ENCODE measurements at places on chromosomes 16 and 17. TPM values are rescaled to one million over a fixed set of nuclear protein-coding genes. Genes with fewer than 3 reads are reported as not detected.

DNA sequence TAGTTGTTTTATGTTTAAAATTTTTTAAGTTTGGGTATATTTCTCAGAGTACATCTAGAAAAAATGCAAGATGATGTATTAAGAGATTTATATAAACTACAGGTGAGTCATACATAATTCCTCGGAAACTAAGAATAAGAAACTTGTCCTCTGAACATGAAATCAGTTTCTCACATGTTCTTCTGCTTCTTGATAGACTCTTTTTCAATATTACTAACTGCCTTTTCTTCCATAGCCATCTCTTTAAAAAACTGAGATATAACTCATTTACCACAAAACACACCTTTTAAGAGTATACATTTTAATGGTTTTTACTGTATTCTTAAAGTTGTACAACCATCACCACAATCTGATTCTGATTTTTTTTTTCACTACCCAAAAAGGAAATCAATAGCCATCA is 238.4 kb upstream of the AXIN2 start:
- no peak for DNase-seq

DNA sequence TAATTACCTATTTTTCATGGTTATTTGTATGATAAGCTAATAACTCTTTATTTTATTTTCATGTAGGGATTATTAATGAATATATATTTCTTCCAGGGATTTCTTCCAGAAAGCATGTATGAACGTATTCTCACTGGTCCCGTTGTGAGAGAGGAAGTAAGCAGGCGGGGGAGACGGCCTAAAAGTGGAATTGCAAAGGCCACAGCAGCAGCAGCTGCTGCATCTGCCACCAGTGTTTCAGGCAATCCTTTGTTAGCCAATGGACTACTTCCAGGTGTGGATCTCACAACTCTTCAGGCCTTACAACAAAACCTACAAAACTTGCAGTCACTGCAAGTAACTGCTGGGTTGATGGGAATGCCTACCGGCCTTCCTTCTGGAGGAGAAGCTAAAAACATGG is 110.3 kb upstream of the RBL2 start:
- no peak for DNase-seq

GRCh38 chr16:22813223-22813947 is 577 bp upstream of the HS3ST2 start:
- DNase-seq: peak; percentile 47

DNA sequence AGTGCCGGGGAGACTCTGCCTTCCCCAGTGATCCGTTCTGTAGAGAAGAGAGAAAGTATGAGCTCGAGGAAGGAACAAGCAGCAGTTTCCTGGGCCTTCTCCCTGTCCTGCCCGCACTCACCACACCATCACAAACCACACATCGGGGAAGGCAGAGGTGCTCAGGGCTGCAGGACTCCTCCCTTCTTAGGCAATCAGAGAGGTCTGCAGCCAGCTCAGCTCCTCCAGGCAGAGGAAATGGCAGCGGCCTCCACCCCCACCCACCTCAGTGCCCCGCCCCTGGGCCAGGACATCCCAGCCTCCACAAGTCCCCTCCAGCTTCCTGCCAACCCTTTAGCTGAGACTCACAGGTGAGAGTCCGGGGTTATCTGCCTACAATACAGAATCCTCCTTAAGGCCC is 2.0 kb downstream of the ZNF319 start:
- peak; percentile 80 for DNase-seq

GRCh38 chr16:10213748-10214147 is 31.5 kb upstream of the GRIN2A start:
- no peak for DNase-seq

- DNase-seq: no peak
Measured at GRCh38 chr17:13729466-13730134, 127.9 kb upstream of the HS3ST3A1 start.

- no peak for DNase-seq
Measured at GRCh38 chr17:7213895-7214299, 5.7 kb downstream of the DLG4 start.

DNA sequence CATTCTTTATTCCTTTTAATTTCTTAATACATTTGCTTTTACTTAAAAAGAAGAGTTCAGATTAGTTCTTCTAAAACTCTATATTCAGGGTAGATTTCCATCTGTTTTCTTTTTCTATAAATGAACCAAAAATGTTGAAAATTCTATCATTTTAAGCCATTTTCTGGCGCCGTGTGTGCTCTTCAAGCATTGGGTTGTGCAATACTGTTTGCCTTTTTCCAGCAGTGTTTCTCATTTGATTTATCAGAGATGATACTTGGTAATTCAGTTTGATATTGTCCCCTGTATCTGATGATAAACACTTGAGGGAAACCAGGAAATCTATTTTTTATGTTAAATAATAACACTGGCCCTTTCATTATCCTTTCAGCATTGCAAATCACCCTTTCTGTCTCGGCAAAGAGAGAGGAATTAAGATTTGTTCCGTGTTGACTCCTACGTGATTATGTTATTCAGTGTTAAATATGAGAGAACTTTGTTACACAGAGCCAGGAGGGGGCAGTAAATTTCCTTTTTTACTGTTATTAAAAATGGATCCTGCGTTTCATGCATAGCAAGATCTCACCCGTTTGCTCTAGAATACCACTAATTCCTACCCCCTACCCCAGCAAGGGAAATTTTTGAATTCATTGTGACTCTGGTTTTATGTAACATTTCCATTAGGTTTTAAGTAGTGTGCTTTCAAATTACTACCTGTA is 606.9 kb upstream of the RBFOX1 start:
- DNase-seq: no peak

GRCh38 chr17:68273722-68274121 is 17.2 kb downstream of the SLC16A6 start:
- DNase-seq: no peak

Gene AOC2
- total RNA-seq: not detected

DNA sequence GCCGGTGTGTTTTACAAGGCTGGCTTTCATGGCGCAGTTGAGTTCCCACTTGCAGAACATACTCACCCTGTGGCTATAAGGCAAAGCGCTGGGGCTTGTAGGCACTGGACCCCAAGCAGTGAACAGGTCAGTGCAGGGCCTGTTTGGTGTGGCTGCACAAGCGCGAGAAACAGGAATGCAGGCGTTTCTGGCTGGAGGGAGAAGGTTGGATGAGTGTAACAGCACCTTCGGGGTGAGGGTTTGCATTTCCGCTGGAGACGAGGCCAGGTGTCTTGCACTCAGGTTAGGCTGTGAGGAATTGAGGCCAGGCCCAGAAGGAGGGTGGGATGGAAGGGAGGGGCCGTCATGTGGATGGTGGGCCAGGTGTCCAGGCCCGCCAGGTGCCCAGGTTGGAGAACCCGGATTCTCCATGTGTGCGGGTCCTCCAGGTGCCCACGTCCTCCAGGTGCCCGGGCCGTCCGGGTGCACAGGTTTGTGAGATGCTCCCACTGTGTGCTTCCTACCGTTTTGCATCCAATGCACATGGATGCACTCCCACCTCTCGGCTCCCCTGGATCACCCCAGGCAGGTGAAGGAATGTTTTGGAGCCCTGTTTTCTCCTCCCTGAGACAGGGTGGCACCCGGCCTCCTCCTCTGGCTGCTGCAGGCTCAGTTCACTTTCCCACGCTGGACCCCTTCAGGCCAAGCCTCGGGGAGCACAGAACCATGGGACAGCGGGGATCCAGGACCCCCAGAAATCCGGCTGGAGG is 46.0 kb downstream of the SLC7A5 start:
- DNase-seq: no peak

Gene IL21R
- total RNA-seq: 0.18 TPM

Gene ASGR1
- total RNA-seq: not detected
